EH (cell line): ENCODE measurements at places on chromosomes 2 and 18.

DNA sequence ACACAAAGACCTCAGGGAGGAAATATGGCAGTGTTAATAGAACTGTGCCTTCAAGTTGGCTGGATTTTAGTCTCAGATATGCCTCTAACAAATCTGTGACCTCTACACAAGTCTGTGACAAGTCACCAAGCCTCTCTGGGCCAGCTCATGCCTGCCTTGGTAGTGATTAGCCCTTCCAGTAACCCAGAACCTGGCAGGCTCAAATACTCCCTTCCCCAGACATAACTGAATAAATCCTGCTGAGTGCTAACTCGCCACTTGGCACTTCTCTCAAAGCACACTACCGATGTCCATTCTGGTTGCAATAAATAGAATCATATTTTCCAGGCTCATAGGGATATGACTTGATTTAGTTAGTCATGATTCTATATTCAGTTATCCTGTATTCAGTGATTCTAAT lies 15.3 kb upstream of the THSD7B start:
- DNase-seq: no peak

DNA sequence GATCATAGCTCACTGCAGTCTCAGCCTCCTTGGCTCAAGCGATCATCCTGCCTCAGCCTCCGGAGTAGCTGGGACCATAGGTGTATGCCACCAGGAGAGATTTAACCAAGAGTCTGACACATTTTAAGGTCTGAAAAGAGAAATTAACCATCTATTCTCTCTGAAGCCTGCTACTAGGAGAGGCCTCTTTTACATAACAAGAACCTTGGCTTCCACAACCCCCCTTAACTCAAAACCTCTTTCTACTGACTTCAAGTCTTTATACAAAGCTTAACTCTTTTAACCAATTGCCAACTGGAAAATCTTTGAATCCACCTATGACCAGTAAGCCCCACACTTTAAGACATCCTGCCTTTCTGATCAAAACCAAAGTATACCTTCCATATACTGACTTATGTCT lies 279.9 kb upstream of the CELF4 start:
- no peak for DNase-seq

DNA sequence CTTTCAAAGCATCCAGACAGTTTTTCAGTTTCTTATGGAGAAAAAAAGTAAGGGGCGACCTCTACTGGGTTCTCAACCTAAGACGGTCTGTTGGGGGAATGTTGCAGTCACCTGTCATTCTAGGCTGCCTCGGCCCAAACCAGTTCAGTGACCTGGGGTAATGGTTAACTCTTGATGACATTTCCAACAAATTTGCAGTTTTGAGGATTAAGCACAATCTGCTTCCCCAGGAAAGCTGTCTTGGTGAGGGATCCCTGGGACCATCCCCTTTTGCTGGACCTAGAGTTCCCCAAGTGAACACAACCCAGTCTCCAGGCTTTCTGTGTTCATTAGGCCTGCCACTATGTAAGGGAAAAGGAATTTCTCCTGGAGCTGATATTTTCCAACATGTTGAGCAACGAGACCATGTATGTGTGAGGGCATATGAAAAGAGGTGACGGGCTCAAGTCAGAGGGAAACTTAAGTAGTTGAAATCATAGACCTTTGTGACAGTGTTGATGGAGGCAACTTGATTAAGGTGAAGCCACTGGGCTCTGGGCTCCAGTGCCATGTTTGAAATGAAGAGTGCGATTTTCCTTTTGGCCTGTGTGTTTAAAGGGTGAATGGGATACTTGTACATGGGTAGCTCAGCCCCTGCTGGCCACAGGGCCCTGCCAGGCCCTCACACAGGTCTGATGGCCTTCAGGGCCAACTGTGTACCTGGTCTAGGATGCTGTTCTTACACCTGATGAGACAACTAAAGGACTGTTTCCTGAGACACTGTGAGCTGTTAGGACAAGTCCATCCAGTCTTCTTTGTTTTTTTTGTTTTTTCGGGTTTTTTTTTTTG lies 27.0 kb downstream of the FOSL2 start:
- no peak for DNase-seq

DNA sequence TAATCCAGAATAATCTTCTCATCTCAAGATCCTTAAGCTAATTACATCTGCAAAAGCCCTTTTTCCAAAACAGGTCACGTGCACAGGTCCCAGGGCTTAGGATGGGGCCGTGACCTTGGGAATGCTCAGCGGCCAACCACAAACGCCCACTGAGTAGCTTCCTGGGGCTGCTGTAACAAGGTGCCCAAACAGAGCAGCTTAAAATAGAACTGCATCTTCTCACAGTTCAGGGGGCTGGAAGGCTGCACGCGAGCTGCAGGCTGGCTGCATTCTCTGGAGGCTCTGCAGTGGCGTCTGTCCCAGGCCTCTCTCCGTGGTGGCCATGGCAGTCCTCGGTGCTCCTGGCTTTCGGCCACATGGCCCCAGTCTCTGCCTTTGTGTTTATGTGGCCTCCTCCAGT lies 31.9 kb downstream of the ADI1 start:
- no peak for DNase-seq

- DNase-seq: no peak
Observed at GRCh38 chr18:9809697-9810096, 76.1 kb upstream of the TXNDC2 start.
